ENCODE measurements at places on chromosomes 12 and 14.

DNA sequence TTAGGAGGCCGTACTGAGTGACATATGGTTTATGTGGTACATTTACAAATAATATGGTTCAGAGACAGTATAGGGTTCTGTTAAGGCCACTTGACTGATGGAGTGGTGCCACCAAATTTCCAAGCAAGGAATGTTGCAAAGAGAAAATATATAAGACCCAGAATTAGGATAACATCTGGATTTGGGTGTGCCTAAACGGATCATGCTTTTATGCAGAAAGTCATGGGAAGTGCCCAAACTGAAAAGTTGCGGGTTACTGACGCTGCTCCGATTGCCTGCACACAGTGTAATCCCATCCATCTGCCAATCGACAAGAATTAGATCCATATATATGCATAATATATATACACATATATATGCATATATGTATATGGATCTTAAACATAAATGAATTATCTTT lies 138.4 kb upstream of the DCN start:
- DNase-seq, result no peak

DNA sequence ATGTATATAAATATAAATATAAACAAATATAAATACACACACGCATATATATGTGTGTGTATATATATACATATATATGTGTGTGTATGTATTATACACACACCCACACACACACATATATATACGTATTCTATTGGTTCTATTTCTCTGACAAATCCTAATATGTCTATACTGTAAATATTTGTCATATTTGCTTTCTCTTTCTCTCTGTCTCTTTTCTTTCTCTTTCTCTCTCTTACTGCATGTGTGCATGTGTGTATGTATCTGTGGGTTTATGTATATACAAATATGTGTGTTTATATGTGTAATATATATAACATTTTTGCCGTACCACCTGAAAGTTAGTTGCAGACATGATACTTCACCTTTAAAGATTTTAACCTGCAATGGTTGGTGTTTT lies 174.2 kb upstream of the PLEKHG7 start:
- no peak for DNase-seq

- no peak for DNase-seq
These were observed 25.5 kb downstream of the SCARB1 start for GRCh38 chr12:124837958-124838803.

- no peak for DNase-seq
These were observed 507 bp upstream of the KRT73 start for GRCh38 chr12:52618866-52619265.

DNA sequence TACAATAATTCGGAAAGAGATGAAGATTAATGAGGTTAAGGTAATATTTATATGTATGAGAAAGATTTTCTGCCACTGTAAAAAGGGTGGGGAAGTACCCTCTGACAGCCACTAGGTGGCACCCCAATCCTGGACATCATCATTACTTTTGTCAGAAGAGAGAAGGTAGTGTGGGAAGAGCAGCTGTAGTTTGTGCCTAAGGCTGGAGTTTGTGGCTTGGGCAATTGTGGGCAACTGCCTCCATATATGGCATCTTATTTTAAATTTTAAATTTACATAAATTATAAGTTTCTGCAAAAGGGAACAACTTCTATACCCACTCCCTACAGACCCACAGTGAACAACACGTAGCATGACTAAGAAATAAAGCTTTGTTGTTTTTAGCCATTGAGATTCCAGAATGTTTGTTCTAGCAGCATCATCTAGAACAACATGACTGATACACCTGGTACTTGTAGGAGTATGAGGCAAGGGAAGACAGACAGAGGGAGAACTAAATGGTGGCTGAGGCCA lies 34.4 kb upstream of the SYCP3 start:
- DNase-seq, result peak; percentile 53
